ENCODE measurements at places on chromosomes 4 and X.

GRCh38 chr4:5568931-5569330 lies 139.4 kb downstream of the EVC2 start:
- DNase-seq: no peak

GRCh38 chr4:138540056-138540800 lies 298.1 kb upstream of the SLC7A11 start:
- DNase-seq: no peak

DNA sequence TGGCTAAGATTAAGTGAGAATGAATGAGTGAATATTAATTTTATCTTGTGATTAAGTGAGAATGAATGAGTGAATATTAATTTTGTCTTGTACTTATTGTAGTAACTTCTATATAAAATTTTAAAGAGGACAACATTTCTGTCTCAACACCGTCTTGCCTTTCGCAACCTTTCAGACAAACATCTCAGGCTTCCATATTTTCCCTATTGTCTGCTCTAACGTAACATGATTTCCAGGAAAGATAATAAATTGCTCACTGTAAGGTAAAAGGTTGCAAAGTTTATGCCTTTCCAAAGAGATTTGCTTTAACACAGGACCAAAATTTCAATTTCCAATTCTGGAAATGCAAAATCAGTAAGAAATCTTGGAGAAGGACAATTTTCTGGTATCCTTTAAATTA lies 41.7 kb upstream of the SLC39A8 start:
- no peak for DNase-seq

- no peak for DNase-seq
Observed at GRCh38 chr4:184506527-184507121, 32.3 kb upstream of the IRF2 start.

DNA sequence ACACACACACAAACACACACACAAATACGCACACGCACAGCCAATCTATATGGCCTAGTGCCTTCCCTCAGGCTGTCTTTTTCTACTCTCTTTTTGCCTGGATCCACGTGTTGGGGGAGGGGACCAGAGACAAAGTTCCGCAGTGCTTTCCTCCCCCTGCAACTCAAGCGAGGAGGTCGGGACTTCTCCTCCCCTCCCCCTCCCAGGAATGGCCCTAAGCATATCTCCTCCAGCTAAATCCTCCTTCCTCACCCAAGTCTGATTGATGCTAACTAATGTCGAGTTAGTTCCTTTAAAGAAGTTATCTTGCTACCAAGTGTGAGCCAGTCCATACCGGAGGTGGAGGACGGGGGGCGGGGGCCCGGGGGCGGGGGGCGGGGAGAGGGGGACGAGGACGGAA lies 141.2 kb upstream of the ZIC3 start:
- no peak for DNase-seq

- no peak for DNase-seq
Observed at GRCh38 chr4:125590158-125590557, 275.4 kb downstream of the FAT4 start.

DNA sequence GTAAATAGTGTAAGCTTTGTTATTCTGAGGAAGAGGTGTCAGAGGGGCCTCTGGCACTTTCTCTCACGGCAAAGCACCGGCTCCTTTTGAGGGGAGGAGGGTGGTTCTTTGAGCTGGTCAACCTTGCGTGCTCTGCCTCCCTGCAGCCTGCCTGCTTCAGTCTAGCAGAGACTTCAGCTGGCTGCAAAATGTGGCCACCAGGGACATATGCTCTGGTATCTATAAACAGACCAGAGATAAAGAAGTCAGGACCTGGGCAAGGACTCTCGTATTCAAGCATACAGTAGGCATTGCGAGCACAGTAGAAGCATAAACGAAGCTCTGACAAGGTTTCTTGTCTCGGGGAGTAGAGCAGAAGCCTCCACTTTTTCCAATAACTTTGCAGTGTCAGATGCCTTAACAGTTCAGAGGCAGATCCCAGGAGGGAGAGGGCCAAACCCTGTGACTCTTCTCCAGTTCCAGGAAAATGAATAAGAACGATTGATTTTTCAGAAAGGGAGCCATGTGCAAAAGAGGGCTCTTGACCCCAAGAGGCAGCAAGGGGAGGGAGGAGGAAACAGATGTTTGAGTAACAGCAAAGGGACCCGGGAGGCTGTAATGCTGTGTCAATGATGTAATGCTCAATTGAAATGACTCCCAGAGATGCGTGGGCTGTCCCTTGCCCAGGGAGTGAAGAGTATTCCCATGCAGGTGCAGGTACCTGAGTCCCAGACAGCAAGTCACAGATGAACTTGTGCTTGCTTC lies 57.9 kb upstream of the TEX13D start:
- DNase-seq: no peak
